Upper lobe of right lung (tissue), 1 donor: ENCODE measurements at places on chromosomes 4 and X. TPM values are rescaled to one million over a fixed set of nuclear protein-coding genes. Genes with fewer than 3 reads are reported as not detected.

Gene HELT
- total RNA-seq = 0.49 TPM

Gene AFP
- total RNA-seq = not detected

Gene GABRQ
- total RNA-seq = not detected

Gene NKRF
- total RNA-seq = 7.1 TPM

Gene TLR3
- 28.5 TPM for total RNA-seq

Gene ARR3
- total RNA-seq = not detected

Gene PABPC5
- 1.9 TPM for total RNA-seq

GRCh38 chr4:119162174-119162573 is 26.5 kb downstream of the MYOZ2 start:
- no peak for DNase-seq

- peak; percentile 68 for DNase-seq
Observed at GRCh38 chr4:17497890-17498523, 13.9 kb downstream of the QDPR start.

DNA sequence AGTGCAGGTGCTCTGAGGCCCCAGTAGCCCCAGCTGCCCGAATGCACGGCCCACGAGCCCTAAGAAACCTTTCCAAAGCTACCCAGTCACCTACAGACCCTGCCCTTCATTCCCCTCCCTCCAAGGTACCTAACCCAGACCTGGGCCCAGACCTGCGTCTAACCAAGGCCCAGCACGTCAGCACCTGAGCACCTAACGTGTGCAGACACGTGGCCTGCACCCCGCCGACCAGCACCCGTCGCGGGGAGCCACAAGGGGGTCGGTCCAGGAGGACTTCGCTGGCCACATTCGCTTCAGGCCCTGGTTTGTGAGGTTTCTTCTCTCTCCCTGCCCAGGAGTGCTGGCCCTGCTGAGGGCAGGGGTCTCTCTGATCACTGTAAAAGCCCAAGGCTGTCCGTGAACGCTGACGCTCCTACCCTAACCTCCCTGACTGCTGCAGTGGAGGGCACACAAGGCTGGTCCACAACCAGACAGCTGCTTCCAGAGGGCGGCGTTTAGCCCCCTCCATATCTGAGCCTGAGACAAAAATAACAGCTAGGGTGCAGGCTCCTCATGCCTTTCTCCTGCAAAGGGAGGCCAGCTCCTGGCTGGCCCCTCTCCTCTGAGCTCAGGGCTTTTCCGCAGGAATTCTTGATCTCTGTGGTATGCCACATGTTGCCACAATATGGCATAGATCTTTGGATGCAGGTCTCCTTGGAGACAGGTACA is 31.8 kb downstream of the WDR1 start:
- DNase-seq = peak; percentile 55

GRCh38 chr4:105119356-105119755 is 27.3 kb upstream of the TET2 start:
- no peak for DNase-seq

GRCh38 chr4:111404673-111405072 is 740.6 kb upstream of the FAM241A start:
- no peak for DNase-seq

GRCh38 chr4:172232966-172233365 is 419.8 kb downstream of the GALNTL6 start:
- no peak for DNase-seq
